ENCODE measurements at places on chromosomes 11 and 22. TPM values are rescaled to one million over a fixed set of nuclear protein-coding genes. Genes with fewer than 3 reads are reported as not detected.

CHRM4 gene
- 0.29 TPM for polyA plus RNA-seq

CRYBB2 gene
- not detected for polyA plus RNA-seq

GRIK4 gene
- not detected for polyA plus RNA-seq

MPEG1 gene
- 51.8 TPM for polyA plus RNA-seq

FXYD2 gene
- polyA plus RNA-seq = not detected

P4HA3 gene
- polyA plus RNA-seq = not detected

PATE2 gene
- not detected for polyA plus RNA-seq

P2RY6 gene
- polyA plus RNA-seq = not detected

Measured in IgD-negative memory B cell (primary cell).